ENCODE measurements at places on chromosomes 13 and 19. TPM values are rescaled to one million over a fixed set of nuclear protein-coding genes. Genes with fewer than 3 reads are reported as not detected.

- peak; percentile 70 for DNase-seq
- H3K27ac ChIP-seq, result no peak overlapping the region
- no peak overlapping the region for H3K4me3 ChIP-seq
- H3K36me3 ChIP-seq, result no peaks in the 10 kb centered on the region
- H3K4me1 ChIP-seq, result no peaks in the 10 kb centered on the region
These were observed 113.3 kb upstream of the SPRY2 start for GRCh38 chr13:80454245-80454644.

The SPRY2 gene
- 13.0 TPM for total RNA-seq

The EDNRB gene
- 0.99 TPM for total RNA-seq

DNA sequence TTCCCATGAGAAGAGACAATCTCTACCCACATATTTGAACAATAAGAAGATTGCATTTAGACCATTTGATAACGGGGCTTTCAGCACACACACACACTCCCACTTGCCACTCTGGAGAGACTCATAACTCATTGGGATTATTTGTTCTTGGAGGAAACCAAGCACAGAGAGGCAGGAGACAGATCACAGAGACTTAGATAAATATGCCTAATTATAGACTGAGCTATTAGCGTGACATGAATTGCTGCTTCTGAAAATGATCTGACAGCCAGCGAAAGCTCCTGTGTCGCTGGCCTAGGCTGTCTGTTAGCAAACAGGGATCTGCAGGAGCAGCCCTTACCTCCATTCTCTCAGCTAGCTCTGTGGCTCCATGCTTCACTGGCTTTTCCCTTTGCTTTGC is 111.4 kb downstream of the CCNA1 start:
- H3K27me3 ChIP-seq, result no peaks in the 10 kb centered on the region
- no peaks in the 10 kb centered on the region for H3K36me3 ChIP-seq
- H3K4me1 ChIP-seq, result no peaks in the 10 kb centered on the region
- no peak for DNase-seq
- no peak overlapping the region for H3K4me3 ChIP-seq

DNA sequence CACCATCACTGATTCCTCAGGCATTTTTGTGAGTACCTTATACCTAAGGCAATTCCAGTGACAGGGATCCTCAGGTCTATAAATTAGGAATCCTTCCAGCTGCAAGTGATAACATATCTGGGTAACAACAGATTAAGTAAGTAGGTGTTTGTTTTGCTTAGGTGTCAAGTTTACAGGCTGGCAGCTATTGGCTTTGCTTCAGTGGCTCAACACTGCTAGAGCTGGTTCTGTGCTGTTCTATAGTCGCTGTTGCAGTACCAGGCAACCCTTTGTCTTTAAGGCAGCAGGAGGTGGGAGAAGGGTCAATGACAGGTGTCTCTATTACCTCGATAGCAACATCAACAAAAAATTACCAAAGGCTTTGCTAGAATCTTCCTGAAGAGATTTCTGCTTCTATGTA is 27.0 kb downstream of the SLC10A2 start:
- H3K27ac ChIP-seq, result no peak overlapping the region
- no peaks in the 10 kb centered on the region for H3K27me3 ChIP-seq
- no peak for DNase-seq
- no peak overlapping the region for H3K4me3 ChIP-seq
- no peaks in the 10 kb centered on the region for H3K4me1 ChIP-seq
- no peaks in the 10 kb centered on the region for H3K36me3 ChIP-seq

DNA sequence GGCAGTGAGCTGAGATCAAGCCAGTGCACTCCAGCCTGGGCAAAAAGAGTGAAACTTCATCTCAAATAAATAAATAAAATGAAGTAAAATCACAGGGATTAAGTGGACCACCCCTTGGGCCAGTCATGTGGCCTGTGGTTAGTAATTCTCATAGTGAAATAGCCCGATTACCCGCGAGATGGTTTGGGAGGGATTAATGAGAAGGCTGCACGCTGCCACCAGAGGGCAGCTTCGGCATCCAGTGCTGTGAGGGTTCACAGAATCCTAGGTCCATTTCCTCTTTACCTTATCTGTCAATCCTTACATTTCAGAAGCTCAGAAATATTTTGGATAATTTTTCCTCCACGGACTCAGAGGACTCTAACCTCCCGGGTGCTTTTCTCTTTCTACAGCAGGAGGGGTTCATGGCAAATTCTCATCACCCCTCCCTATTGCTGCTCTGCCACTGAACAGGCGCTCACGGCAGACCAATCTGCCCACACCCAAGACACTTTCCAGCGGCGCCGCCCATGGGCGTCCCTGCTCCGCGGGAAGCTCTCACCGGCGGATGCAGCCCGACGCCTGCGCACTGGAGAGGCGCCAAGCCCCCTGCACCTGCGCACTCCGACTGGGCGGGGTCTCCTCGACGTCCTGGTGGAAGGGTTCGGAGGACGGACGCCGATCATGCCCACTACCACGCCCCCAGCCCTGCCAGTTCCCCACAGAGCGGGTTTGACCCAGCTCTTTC is 11.0 kb downstream of the ZNF835 start:
- H3K4me3 ChIP-seq, result no peak overlapping the region
- no peaks in the 10 kb centered on the region for H3K36me3 ChIP-seq
- no peak for DNase-seq
- H3K27me3 ChIP-seq, result no peaks in the 10 kb centered on the region

The ZNF813 gene
- total RNA-seq, result 3.9 TPM

GRCh38 chr19:38838208-38838985 is 6.8 kb upstream of the ECH1 start:
- no peak overlapping the region for H3K27ac ChIP-seq
- H3K4me1 ChIP-seq, result peaks cover 11% of the 10 kb centered on the region
- no peak for DNase-seq
- no peaks in the 10 kb centered on the region for H3K27me3 ChIP-seq

DNA sequence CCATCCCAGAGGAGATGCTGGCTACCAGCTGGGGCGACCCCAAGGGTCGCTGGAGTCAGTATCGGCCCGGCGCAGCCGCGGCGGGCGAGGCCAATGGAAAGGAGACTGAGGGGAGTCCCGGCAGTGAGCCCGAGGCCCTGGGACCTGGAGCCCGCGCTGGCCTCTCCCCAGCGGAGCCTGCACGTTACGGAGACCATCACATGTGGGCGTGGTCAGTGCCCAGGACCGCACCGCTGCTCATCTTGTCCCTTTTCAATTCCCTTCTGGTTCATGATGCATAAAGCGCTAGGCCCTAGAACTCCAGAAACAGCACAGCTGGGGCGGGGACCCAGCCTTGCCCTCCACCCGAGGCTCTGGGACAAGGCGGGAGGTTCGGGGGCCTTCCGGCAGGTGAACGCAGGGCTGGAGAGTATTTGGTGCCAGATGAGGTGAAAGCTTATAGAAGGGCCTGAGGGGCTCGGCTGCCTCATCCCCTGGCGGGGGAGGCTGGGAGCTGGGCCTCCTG is 8.0 kb downstream of the C19orf25 start:
- H3K4me3 ChIP-seq, result no peak overlapping the region
- H3K27me3 ChIP-seq, result peaks cover 50% of the 10 kb centered on the region
- no peak for DNase-seq
- H3K27ac ChIP-seq, result no peak overlapping the region
- H3K36me3 ChIP-seq, result no peaks in the 10 kb centered on the region
- H3K4me1 ChIP-seq, result peaks cover 3% of the 10 kb centered on the region

GRCh38 chr13:27789153-27789494 is 3.2 kb upstream of the GSX1 start:
- H3K27ac ChIP-seq, result no peak overlapping the region
- H3K27me3 ChIP-seq, result peaks cover 50% of the 10 kb centered on the region
- no peak for DNase-seq
- no peaks in the 10 kb centered on the region for H3K4me1 ChIP-seq
- H3K36me3 ChIP-seq, result no peaks in the 10 kb centered on the region

DNA sequence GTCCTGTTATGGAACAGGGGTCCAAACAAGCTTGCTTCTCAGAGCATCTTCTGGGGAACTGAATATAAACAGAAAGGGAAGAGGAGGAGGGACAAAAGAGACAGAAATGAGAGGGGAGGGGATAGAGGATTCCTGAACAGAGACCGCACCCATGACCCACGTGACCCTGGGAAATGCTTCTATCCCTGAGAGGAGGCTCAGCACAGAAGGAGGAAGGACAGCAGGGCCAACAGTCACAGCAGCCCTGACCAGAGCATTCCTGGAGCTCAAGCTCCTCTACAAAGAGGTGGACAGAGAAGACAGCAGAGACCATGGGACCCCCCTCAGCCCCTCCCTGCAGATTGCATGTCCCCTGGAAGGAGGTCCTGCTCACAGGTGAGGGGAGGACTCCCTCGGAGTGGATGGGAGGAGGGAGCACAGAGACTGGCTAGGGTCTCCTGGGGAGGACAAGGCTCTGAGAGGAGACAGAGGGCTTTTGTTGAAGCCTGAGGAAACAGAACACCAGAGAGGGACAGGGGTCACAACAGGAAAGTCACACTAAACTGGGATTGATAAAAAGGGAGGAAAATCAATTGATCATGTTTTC is at the start of gene CEACAM6:
Gene CEACAM6, plus strand, starts transcription at position 203 of the 586 bp plus-strand sequence. Its CDS starts 109 bp downstream, at position 312.
- no peak within 1 kb of the TSS for H3K4me3 ChIP-seq
- no peak within 1 kb of the TSS for H3K27ac ChIP-seq
- DNase-seq, result no peak

- no peaks in the 10 kb centered on the region for H3K27me3 ChIP-seq
- H3K27ac ChIP-seq, result no peak overlapping the region
- H3K36me3 ChIP-seq, result no peaks in the 10 kb centered on the region
- peak; percentile 56 for DNase-seq
These were observed 1872.9 kb upstream of the PCDH20 start for GRCh38 chr13:63288576-63288975.
